ENCODE measurements at places on chromosomes 3 and 15.

DNA sequence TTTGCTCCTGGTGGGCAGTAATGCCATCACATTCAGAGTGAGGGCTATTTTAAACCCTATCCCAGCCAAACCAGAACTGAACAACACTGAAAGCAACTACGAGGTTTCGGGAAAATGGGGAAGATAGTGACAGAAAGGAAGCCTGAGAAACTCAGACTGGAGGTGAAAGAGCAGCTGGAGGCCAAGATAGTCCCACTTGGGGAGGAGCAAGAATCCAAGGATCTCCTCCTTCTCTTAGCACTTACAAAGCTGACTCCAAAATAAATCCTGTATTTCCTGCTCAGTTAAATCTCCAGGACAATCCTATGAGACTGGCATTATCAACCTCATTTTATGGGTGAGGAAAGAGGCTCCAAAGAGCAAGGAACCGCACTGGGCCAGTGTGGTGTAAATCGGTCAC, 14.1 kb upstream of the SETMAR start:
- DNase-seq: no peak

DNA sequence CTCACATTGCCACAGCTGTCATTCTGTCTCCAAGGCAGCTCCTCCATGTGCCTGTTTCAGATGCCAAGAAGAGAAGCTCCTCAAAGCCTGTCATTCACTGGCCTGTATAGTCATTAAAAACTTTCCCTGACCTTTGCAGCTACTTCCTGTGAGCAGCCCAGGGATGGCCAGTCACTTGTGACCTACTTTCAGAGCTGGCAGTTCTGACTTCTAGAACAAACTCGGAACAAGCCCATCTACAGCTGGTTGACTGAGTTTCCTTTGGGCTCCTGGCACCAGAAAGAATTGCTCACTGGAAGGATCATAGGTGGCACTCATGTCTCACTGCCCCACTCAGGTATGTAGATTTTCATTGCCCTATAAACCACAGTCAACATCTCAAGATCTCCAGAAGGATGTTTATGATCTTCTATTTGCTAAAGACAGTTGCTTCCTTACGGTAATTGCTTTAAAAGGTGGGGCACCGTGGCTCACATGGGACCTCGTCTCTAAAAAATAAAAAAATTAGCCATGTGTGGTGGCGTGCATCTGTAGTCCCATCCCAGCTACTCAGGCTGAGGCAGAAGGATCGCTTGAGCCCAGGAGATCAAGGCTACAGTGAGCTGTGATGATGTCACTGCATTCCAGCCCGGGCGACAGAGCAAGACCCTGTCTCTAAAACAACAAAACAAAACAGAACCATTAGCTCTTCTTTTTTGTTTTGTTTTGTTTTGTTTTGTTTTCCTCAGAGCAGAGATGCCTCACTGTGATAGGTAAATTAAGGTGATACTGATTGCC, 11.2 kb upstream of the ATP13A3 start:
- no peak for DNase-seq

GRCh38 chr15:38991126-38991525, 426.5 kb upstream of the RASGRP1 start:
- no peak for DNase-seq

DNA sequence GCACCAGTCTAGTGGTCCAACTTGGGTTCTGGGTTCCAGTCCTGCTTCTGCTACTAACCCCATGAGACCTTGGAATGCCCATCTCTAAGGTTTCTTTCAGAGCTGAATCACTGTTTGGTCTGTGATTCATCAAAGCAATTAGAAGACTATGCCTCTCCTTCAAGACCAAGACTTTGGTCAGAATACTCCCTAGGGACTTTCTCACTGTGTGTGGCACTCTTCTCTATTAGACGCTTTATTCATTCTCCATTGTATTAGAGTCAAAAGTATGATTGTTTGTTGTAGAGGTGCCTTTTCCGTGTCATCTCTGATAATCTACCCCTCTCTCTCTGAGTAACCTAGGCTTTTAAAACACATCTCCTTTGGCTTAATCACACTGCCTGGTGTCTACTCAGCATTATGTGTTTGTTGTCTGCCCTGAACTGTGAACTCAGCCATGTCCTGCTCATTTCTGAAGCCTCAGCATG, 90.5 kb downstream of the LPP start:
- no peak for DNase-seq

DNA sequence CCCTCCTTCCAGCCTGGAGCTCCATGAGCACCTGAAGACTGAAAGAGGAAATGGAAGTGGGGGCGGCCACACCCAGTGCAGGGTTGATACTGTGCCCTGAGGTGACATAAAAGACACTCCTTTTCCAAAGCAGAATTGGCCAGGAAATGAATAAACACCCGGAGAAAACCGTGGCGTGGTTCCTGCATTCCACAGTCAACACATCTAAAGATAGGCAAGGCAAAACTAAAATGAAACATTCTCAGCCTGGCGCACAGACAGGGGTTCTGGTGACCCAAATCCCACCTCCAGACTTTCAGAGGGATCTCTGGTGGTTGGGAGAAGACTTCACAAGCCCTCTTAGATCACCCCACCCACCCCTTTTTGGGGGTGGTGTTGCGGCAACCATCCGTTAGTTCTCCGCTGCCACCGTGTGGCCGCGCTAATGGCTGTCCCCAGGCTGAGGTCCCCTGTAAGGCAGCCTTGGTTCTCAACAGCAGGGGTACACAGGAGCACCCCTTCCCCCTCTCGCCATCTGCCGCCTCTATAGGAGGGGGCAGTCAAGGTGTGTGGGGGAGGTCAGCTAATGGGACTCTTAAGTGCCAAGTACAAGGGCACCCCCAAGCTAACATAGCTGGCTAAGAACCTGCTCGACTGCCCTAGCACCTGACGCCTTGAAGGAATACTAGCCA, 2.5 kb upstream of the MST1R start:
- peak; percentile 77 for DNase-seq

DNA sequence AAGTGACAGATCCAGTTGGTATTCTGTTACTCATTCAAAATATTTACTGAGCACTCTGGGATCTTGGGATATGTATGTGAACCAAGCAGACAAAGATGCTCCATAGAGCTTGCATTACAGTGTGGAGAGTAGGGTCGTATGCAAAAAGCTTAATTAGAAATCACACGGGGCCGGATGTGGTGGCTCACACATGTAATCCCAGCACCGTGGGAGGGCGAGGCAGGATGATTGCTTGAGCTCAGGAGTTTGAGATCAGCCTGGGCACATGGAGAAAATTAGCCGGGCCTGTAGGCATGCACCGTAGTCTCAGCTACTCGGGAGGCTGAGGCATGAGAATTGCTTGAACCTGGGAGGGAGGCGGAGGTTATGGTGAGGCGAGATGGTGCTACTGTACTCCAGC, 68.7 kb upstream of the MB21D2 start:
- DNase-seq: no peak

DNA sequence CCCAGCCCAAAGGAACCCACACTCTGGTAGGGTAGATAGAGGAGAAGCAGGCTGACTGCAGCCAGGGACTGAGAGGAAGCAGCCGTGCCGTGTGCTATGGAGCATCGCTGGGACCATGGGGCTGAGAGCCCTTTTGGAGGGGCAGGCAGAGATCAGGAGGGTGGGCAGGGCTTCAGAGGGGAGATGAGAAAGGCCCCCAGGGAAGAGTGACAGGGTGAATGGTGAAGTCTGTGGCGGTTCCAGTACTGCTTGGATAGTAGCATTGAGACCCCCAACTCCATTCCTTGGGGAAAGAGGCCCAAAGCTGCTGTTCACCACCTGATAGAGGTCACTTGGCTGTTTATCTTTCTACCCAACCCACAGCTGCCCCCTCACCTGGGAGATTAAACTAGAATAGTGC, 80.0 kb upstream of the MRPS22 start:
- no peak for DNase-seq

- DNase-seq: no peak
Observed at GRCh38 chr3:130894986-130895280, 1.0 kb downstream of the ATP2C1 start.

- no peak for DNase-seq
Observed at GRCh38 chr3:173732237-173732636, 334.7 kb downstream of the NLGN1 start.

- no peak for DNase-seq
Observed at GRCh38 chr15:77064539-77065308, 6.2 kb downstream of the TSPAN3 start.

Measured in activated CD8-positive, alpha-beta memory T cell treated with anti-CD3 and anti-CD28 coated beads, Interleukin-2, amount 50 U/mL, for 48 hours (primary cell).